ENCODE measurements at places on chromosomes 3 and 15. TPM values are rescaled to one million over a fixed set of nuclear protein-coding genes. Genes with fewer than 3 reads are reported as not detected.

The CRABP1 gene
- polyA plus RNA-seq, result not detected

The GOLGA6A gene
- polyA plus RNA-seq, result not detected

The EFCC1 gene
- not detected for polyA plus RNA-seq

The GAP43 gene
- not detected for polyA plus RNA-seq

The BOC gene
- 16.5 TPM for polyA plus RNA-seq

The ZNF774 gene
- 2.2 TPM for polyA plus RNA-seq

The IQCF5 gene
- not detected for polyA plus RNA-seq

DNA sequence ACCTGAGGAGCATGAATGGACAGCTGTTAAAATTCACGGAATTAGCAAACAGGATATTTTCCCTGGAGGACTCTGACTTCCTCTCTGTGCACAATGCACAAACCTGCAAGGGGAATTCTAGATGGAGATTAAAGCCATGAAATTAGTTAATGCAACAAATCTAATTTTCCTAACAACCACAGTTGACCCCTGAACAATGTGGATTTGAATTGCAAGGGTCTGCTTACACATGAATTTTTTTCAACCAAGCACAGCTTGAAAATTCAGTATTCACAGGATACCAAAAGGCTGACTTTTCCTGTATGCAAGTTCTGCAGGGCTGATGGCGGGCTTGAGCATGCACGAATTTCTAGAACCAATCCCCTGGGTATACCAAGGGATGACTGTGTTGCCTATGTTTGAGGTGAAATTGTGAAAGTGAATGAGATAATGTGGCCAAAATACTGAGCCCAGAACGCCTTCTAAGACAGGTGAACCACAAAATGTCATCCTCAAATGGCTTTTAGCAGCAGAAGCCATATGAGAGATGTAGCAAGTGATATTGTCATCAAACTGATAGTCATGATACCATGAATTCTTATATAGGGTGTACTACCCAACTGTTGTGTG, 52.5 kb downstream of the COL8A1 start:
- no peak for DNase-seq

- DNase-seq, result no peak
Observed at GRCh38 chr3:16890597-16891333, 6.0 kb downstream of the PLCL2 start.

DNA sequence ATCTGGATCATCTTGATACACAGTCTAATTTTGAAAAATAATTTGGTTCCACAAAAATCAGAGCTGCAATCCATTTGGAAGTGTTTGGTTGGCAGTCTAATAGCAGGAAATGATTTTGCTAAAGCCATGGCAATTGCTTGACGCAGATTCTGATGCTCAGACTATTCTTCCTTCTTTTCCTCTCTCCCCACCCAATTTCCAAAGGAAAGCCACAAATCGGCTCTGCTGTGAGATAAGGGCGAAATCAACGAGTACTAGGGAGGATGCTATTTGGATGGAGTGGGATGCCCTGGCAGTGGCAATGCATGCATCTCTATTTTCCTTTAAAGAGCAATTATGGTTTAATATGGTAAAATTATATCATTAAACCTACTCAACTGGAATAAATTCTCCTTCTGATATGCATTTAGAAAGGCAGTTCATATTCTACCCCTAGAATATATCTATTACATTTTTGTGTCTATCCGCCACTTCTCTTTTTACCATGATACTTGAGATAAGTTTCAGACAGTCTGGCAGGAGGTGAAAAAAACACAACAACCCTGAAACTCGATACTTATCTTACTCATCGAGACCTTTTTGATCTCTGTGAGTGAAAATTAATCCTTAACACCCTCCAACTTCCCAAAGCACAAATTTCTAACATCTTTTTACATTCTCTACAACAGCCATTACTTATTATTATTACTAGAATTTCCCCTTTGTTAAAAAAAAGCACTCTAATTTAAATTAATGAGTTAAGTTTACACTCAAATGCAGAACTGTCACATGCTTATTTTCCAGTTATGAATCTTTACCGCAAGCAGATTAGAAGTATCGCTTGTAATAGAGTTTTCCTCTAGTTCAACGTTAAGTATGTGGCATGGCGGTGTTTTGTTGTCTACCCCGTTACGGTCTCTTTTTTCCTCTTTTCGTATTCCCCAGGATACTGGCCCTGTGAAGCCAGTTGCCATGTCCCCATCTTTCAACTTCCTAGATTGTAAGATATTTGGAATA, 433.3 kb downstream of the FOXP1 start:
- no peak for DNase-seq

DNA sequence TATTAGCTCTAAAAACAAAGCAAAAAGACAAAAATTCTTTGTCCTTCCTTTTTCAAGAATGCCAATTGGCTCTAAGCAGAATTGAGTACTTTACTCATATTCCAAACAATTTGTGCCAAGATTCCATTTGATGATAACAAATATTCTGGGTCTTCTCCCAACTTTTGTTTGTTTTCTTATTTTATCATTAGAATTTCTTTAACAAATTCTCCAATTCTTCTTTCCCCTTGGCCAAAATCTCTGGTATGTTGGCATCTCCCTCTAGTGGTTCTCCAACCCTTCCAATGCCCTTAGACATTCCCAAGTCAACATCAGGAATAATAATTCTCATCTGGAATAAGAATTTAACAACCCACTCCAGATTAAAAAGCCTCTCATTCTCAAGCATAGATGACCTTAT, 5.3 kb downstream of the CPOX start:
- no peak for DNase-seq

DNA sequence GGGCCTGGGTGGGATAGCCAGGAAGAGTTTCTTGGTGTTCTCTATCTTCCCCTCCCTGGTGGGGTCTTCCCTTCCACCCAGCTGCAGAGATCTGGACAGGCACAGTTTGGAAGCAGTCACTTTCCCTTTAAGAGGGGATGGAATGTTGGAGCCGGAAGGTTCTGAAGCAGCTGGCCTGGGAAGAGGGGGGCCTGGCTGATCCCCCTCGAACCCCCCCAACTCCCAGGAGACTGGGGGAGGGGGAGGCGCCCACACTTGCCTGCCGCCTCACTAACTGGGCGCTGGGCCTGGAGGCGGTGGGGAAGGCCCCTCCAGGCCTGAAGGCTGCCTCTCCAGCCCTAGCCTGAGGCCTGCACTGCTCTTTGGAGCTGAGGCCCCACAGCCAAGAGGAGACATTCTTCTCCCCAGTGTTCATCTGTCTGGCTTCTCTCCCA, 1.4 kb downstream of the DVL3 start:
- DNase-seq, result no peak

DNA sequence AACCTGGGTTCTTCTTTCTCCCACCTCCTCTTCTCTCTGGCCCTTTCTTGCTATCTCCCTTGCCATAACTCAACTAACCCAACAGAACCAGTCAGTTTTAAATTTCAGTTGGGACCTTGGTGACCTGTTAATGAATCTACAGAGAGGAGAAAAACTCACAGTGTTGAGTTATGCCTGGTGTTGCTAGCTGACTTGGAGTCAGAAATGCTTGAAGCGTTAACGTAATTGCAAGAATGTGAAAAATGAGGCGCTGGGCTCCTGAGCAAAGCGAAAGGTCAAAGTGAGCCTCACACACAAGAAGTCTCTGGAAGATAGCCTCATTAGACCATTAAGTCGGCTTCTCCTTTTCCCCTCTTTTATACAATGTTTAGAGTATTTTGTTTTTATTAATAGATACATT, 18.4 kb downstream of the MEIS2 start:
- no peak for DNase-seq

DNA sequence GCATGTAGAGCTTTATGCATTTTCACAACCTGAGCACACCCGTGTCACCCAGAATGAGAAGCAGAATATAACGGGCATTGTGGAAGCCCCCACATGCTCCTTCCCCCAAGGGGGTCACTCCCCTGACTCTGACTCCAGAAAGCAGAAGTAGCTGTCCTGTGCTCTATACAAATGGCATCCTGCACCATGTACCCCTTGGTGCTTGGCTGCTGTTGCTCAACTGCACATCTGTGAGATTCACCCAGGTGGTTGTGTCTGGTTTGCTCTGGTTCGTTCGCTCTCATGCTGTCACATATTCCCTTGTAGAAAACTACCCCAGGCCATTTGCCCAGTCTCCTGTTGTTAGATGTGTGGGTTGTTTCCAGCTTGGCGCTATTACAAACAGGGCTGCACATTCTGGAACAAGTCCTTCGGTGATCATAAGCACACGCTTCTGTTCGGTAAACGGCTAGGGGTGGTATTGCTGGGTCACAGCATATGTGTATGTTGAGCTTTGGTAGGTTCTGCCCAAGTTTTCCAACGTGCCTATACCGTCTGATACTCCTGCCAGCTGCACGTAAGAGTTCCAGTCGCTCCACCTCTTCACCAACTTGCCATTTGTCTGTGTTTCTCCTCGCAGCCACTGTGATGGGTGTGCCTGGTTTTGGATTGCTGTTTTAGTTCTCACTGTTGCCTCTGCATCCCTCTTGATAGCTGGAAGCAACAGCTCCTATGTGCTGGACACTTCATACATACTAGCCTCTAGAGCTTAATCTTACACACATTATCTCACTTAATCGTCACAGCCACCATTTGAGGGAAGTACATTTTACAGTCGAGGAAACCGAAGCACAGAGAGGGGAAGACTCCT, 65.4 kb upstream of the SLC6A6 start:
- no peak for DNase-seq

DNA sequence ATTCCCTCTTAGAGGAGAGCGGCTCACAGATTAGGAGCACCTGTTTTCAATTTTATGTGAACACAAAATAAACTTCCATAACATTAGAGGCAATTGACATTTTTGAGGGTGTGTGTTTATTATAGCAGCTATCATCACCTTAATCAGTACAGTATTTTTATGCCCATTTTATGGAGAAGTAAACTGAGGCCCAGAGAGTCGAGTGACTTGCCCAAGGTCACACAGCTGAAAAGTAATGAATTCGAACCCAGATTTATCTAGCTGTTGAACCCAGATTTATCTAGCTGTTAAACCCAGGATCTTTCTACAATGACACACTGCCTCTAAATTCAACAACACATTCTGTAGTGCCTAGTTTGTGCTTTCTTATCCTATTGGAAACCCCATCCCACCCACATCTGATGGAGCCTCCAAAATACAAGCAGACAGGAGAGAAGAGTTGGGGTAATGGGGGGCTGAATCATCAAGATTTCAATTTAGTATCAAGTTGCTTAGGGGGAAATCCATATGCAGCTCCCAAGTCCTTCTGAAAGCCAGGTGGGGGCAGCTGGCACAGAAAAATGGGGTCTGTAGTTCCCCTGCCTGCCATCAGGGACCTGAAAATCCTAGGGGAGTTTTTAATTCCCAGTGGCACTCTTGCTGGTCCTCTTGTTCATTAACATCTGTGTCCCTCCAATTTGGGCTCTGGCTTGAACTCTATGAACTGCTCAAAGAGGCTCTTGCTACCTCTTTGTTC, 50.4 kb upstream of the TRA2B start:
- DNase-seq, result no peak

- DNase-seq, result peak; percentile 95
Observed at GRCh38 chr15:41490355-41490754, 3.3 kb upstream of the ITPKA start.

DNA sequence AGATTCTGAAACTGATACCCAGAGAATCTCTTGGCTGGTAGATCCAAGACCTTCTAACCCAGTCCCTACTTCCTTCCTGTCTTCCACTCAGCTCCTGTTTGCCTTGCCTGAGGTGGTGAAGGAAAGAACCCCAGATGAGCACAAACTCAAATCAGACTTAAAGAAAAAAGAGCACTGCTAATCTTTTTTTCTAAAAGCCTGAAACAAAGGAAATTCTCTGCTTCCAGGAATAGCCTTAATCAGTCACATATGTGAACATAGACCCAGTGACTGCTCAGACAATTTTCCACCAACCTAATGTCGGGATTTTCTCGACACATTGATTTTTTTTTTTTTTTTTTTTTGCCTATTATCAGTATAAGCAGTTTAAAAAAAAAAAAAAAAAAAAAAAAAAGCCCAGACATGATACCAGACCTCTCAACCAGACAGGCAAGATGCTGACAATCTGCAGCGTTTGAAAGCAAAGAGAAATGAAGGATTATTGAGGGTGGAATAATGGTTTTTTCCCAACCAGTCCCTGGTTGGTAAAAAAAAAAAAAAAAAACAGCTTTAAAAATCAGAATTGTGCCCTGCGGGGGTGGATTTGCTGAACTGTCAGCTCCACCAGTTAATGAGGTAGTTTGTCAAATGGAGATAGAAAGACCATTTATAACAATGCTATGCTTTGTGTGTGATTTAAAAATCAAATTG, 256.8 kb upstream of the RARB start:
- DNase-seq, result no peak

DNA sequence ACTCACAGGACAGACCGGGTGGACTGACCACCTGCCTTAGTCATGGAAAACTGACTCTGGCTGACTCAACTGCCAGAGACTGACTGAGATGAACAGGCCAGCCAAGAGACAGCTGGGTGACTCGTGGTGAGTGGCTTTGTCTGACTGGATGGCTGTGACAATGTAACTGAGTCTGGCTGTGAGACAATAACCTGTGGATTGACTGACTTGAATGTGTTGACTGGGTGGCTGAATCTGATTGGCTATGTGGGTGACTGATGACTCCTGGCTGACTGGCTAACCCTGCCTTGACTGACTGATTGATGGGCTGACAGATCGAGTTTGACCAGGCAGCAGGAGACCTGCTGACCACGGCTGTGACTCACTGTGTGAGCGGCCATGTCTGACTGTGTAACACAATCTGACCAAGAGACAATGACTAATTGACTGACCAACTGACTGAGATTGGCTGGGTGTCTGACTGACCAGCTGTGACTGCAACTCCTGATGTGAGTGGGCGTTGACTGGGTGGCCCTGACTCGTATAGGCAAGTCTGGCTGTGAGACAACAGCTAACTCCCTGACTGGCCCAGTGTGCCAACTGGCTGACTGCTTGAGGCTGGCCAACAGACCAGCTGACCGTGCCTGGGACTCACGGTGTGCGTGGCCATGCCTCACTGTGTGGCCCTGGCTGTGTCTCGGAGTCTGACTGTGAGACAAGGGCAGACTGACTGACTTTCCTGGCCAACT, 509.1 kb downstream of the SHQ1 start:
- DNase-seq, result peak; percentile 98

DNA sequence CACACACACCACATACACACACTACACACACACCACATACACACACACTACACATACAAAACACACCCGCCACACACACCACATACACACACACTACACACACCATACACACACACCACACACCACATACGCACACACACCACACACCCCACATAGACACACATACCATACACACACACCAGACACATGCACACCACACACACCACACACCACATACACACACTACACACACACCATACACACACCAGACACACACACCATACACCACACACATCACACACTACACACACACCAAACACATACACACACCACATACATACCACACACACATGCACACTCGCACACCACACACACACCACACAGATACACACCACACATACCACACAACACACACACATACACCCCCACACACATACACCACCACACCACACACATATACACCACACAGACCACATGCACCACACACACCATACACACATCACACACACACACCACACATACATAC, 26.3 kb downstream of the CPN2 start:
- no peak for DNase-seq

DNA sequence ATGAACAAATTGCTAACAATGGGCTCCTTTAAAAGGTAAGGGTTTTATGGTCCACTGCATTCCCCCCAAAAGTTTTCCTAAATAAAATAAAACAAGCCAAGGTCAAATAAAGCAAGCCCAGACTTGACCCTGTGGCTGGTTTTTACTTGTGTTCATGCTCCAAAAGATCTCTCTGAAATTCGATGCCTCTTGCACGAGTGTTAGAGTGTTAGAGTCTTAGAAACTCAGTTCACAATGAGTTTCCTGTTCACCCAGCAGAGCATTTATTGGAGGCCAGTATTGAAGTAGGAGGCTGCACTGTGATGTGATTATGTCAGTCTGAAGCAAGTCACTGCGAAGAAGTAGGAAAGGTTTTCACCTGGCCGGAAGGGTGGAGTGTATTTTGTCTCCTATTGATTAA, 59.9 kb upstream of the LRTM1 start:
- DNase-seq, result peak; percentile 5
